ENCODE measurements at places on chromosomes 2 and 18.

- no peak for DNase-seq
Observed at GRCh38 chr18:35810520-35810919, 162.0 kb upstream of the RMP24 start.

DNA sequence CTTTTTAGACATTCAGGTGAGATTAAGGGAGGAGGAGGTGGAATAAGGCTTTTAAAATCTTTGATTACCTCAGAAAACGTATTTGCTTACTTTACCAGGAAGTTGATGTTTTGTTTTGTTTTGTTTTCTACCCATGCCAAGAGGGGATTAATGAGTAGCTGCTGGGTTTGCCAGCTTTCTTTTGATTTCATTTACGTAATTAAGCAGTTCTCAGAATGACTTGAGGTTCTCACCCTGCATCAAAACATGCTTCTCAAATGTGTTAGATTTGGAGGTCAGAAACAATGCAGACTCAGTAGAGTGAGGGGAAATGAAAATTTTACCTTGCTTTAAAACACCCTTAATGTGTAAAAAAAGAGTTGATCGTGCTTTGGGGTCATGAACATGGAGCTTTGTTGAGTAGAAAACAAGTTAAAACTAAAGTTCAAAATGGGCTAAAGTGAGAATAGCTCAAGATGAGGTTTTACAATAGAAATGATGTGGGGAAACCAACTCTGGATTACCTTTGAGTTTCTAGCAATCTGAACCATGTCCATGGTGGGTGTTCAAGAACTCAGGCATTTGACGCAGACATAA is 217.1 kb upstream of the EPAS1 start:
- no peak for DNase-seq

- DNase-seq = no peak
Observed at GRCh38 chr2:629961-630360, 47.2 kb downstream of the TMEM18 start.

DNA sequence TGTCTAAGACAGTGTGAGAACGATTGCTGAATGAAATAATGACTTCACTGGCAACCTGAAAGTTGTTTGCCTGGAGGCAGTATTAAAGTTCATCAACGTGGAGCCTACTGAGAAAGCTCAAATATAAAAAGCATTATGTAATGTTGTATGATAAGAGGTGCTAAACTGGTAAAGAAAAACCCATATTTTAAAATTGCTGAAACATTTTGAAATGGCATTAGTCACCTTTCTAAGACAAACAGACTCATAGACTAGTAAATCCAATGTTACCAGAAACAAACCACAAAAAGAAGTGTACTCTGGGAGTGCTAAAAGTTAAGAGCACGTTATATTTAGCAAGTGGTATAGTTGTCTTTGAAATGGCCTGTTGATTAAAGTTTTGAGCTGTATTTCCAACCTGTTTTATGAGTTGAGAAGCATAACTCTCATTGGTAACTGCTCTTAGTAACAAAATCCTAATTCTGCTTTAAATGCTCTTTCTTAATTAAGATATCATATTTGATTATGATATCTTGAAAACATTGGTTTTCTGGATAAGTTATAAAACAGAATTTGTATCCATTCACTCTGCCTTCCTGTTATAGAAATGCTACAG is 62.7 kb downstream of the CYP1B1 start:
- DNase-seq = peak; percentile 57

GRCh38 chr2:100833331-100833730 is 13.4 kb downstream of the NPAS2 start:
- DNase-seq = no peak

GRCh38 chr2:237429753-237430152 is 15.8 kb upstream of the COL6A3 start:
- peak; percentile 79 for DNase-seq

GRCh38 chr2:33570681-33571080 is 28.4 kb downstream of the FAM98A start:
- no peak for DNase-seq

GRCh38 chr2:116511426-116511825 is 1303.1 kb upstream of the DDX18 start:
- no peak for DNase-seq

GRCh38 chr2:226658555-226658954 is 141.1 kb downstream of the IRS1 start:
- DNase-seq = no peak

DNA sequence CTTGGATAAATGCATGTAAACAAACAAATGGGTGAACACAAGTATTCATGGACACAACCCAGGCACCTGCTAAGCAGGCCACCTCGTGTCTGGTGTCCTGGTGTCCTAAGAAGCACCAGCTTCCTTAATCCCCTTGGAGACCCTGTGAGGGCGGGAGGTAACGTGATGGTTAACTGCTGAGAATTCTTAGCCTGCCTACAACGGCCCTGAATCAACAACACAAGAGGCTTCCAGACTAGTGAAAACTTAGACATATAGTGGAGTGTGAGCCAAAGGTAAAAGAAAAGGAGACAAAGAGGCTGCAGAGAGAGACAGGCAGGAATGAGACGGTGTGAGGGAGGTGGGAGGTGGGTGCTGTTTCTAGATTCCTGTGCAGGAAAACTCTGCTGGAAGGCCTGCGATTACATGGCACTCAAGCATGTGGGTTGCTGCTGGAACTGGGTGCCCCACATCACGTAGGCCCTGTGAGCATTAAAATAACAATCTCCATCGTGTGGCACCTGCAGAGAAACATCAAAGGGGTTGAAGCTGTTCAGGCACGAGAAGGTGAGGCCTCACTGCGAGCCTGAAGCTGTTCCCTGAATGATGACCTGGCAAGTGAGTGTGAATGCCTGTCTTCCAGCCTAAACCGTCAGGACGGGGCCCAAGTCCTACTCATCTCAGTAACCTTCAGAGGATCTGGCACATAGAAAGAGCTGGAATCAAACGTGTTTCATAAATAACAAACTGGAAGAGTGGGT is 64.2 kb downstream of the RPL37A start:
- DNase-seq = no peak

DNA sequence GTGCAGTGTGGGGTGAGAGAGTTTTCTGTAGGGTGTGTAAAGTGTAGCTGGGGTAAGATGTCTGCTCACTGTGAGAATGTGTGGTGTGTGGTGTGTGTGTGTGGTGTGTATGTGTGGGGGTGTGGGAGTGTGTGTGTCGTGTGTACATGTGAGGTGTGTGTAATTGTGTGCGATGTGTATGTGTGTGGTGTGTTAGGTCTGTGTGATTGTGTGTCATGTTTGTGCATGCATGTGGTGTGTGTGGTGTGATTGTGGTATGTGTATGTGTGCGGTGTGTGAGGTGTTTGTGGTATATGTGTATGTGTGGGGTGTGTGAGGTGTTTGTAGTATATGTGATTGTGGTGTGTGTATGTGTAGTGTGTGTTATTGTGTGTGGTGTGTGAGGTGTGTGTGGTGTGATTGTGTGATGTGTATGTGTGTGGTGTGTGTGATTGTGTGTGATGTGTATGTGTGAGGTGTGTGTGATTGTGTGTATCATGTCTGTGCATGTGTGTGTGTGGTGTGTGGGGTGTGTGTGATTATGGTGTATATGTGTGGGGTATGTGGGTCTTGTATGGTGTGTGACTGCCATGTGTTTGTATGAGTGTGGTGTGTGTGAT is 241.7 kb upstream of the HDAC4 start:
- DNase-seq = no peak

- peak; percentile 45 for DNase-seq
Observed at GRCh38 chr2:20313659-20314058, 37.0 kb downstream of the PUM2 start.

All from fibroblast of mammary gland (primary cell).